ENCODE measurements at places on chromosomes 2 and 18. TPM values are rescaled to one million over a fixed set of nuclear protein-coding genes. Genes with fewer than 3 reads are reported as not detected.

GRCh38 chr2:85409845-85410583 is at the start of gene CAPG:
CAPG (minus strand) TSS chr2:85410366; CDS start chr2:85402145, 8,221 bp downstream.
- ATAC-seq, result peak; percentile 77

GRCh38 chr18:52481116-52481515 is 141.1 kb downstream of the DCC start:
- no peak for ATAC-seq

GRCh38 chr2:64781711-64782390 is 128.1 kb upstream of the SERTAD2 start:
- ATAC-seq, result no peak

DNA sequence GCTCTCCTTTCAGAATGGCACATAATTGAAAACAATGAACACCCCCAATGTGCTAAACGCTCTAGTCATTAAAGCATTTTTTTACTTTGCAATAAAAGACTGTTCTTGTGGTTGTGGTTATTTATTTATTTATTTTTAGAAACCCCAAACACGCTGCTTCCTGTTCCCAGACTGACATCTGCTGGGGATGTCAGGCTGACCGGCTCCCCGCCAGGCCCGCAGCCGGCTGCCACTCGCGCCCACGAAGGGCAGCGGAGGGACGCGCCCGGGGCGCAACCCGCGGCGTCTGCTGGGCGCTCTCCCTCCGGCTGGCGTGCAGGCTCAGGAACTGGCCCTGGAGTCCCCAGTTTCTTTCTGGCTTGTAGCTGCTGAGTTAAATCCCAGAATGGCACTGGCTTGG is 83.1 kb upstream of the SP3 start:
- ATAC-seq, result no peak

DNA sequence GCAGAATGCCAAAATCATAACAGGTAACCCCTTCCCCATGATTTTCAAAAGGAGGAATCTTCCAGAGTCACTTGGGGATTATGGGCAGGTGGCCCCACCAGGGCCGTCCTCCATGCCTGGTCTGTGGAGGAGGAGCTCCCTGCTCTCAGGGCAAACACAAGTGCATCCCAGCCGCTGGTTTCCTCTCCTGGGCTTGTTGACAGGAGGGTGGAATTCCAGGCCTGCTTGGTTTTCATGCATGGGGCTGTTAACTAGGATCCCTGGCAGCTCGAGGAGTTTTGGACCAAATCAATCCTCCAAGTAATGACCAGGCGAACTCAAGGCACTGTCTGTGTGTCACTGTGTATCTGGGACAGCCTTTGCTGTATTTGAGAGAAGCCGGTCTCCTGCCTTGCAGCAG is 45.3 kb downstream of the FOSL2 start:
- no peak for ATAC-seq

GRCh38 chr2:10326707-10327594 is 24.2 kb downstream of the HPCAL1 start:
- ATAC-seq, result no peak

Gene VWA3B
- 0.40 TPM for total RNA-seq

Gene TDRD15
- not detected for total RNA-seq

Gene ANKRD53
- 0.40 TPM for total RNA-seq

- no peak for ATAC-seq
Measured at GRCh38 chr2:15625344-15626036, 33.8 kb downstream of the DDX1 start.

- ATAC-seq, result peak; percentile 77
Measured at GRCh38 chr2:96839293-96839874, 4.4 kb downstream of the ANKRD23 start.

Gene PSD4
- total RNA-seq, result 38.6 TPM

DNA sequence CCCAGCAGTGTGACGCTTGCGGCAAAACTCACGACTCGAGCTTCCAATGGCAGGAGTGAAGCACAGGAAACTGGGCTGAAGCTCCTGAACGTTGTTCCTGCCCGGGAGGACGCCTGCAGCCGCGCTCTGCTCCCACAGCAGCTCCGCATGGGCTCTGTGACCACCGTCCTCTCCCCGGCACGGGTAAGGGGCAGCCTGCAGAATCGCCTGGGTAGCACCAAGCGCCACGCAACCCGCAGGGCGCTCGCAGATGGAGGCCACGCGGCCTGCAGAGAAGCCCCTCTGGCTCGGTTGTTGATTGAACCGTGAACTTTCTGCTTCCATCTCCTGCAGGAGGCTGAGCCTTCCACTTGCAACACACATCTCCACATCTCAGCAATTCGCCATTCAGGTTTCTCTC is 63.3 kb upstream of the ZNF236 start:
- peak; percentile 23 for ATAC-seq

Gene IL1R2
- total RNA-seq, result 19.0 TPM

DNA sequence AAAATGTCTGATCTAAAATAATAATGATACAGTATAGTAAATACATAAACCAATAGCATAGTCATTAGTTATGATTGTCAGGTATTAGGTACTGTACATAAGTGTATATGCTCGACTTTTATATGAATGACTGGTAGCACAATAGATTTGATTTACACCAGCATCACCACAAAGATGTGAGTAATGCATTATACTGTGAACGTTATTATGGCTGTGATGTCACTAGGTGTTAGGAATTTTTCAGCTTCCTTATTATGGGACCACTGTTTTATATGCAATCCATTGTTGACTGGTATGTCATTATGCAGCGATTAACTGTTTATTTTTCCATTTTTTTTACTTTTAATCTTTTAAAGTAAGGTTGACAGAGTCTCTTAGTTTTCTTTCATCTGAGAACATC is 23.7 kb downstream of the ATP9B start:
- ATAC-seq, result no peak

Gene FBXO36
- total RNA-seq, result 1.8 TPM

GRCh38 chr2:71662665-71663394 is 209.5 kb downstream of the DYSF start:
- no peak for ATAC-seq

- ATAC-seq, result no peak
Measured at GRCh38 chr2:216015722-216016464, 2.5 kb upstream of the MREG start.

Gene TMEM87B
- total RNA-seq, result 18.7 TPM

Gene STARD7
- total RNA-seq, result 66.1 TPM

- no peak for ATAC-seq
Measured at GRCh38 chr2:191250986-191251385, 5.8 kb downstream of the MYO1B start.

DNA sequence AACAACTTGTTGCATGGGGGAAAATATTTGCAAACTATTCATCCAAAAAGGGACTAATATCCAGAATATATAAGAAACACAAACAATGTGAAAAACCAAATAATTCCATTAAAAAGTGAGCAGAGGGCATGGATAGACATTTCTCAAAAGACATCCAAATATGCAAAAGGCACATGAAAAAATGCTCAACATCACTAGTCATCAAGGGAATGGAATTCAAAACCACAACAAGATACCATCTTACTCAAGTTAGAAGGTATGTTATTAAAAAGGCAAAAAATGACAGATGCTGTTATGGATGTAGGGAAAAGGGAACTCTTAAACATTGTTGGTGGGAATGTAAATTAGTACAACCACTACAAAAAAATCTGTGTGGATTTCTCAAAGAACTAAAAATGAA is 396.5 kb downstream of the CCDC85A start:
- no peak for ATAC-seq

- no peak for ATAC-seq
Measured at GRCh38 chr18:34932792-34933466, 108.3 kb upstream of the MAPRE2 start.

GRCh38 chr2:8398040-8398668 is 283.7 kb upstream of the ID2 start:
- ATAC-seq, result no peak

DNA sequence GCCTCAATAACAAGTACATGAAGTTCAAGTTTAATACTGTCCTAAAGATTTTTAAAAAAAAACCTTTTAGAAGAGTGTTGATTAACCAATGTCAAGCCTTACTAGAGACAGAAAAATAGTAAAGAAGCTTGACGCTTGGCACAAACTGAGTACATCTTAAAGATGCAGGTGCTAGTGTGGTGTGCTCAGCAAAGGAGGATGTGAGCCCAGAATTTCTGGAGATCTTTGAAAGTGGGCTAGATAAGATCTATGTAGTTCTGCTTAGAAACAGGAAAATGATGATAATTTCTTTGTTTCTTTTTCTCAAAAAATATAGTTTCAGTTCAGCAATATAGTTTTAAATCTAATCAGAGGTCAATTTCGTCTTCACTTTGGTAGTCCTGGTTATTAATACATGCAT is 118.3 kb upstream of the KLHL14 start:
- ATAC-seq, result no peak

Gene TTC21B
- 4.8 TPM for total RNA-seq

Gene NAT8
- not detected for total RNA-seq

GRCh38 chr2:119476301-119477112 is 44.9 kb downstream of the TMEM37 start:
- peak; percentile 73 for ATAC-seq

- ATAC-seq, result peak; percentile 25
Measured at GRCh38 chr2:203579730-203580129, 44.6 kb upstream of the RAPH1 start.
